ENCODE measurements at places on chromosomes 5 and 9.

DNA sequence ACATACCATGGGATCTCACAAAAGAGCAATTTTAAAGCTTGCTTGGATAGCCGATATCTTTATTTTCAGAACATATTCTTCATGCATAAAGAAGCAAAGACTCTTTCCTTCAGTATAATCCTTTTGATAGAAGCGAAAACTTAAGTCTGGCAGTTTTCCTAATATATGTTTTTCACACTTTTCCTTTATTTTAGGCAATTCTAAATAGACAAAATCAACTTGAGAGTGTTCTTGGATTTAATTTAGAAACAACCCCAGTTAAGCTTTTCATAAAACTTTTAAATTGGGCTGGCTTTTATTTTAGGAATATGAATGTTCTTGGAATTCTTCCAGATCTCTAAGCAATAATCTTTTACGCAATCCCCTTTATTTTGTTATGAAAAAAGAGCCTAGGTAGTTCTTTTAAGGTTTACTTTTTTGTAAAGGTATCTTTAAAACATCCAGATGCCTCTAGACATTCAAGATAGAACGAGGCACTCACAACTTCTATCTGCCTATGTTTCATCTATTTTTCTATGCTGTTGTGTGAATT is 51.5 kb upstream of the HSPB3 start:
- ATAC-seq = no peak

DNA sequence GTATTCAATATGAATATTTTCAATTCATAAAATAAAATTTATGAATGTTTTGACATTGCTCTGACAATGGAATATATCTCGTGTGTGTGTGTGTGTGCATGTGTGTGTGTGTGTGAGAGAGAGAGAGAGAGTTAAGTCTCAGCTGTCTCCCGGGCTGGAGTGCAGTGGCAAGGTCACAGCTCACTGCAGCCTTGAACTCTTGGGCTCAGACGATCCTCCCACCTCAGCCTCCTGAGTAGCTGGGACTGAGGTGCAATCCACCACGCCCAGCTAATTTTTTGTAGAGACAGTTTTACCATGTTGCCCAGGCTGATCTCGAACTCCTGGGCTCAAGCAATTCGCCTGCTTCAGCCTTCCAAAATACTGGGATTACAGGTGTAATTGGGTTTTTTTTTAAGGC is 16.1 kb downstream of the G3BP1 start:
- no peak for ATAC-seq

GRCh38 chr9:129701549-129701948 is 36.1 kb downstream of the PRRX2 start:
- ATAC-seq = no peak

DNA sequence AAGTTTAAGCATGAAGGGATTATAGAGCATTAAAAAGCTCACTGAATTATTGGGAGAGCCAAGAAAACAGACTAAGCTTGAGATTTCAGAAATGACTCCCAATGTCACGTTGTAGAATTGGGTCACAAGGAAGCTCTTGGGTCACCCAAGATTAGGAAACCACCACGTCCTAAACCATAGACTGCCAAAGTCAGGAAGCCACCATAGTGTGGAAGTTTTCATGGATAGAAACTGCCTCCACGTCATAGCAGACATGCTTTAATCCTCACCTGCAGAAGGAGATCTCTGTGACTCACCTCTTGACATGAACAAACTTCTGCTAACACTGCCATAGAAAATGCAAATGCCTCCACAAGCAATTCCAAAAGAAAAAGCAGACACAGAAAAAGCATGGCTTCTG is 106.3 kb downstream of the SLC1A3 start:
- no peak for ATAC-seq

GRCh38 chr5:111820072-111820471 is 63.1 kb upstream of the NREP start:
- no peak for ATAC-seq

DNA sequence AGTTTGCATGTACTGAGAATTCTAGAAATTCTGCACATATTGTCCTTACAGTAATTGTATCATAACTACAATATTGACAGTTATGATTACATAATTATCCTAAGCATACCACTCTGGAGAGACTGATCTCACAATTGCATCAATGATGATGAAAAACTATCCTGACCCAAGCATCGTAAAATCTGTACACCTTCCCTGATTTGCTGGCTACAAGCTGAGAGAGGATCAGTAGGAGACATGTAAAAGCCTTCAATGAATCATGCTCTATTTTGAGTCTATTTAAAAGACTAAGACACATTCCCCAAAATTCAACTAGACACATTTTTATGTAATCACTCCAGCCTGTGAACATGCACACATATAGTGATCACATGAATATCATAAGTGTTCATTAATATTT is 1833.8 kb downstream of the EFNA5 start:
- ATAC-seq = no peak

GRCh38 chr9:136621734-136622093 is 41.0 kb upstream of the EGFL7 start:
- ATAC-seq = no peak

DNA sequence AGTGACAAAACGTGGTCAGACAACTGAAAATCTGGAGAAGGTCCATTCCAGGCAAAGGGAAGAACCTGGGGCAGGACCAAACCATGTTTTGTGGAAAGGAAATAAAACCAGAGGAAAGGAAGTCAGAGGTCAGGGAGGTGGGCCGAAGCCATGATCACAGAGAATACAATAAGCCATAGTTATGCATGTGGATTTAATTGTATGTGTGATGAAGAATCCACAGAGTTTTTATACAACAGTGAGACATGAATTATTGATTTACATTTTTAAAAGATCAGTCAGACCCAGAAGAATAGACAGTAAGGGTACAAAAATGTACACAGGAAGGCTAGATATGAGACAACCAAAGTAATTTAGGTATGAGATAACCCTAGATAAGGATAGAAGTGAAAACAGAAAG is 20.8 kb downstream of the TTC33 start:
- no peak for ATAC-seq

GRCh38 chr5:154107756-154108155 is 69.0 kb downstream of the MFAP3 start:
- no peak for ATAC-seq

GRCh38 chr5:181223729-181224389 is 778 bp downstream of the TRIM41 start:
- peak; percentile 34 for ATAC-seq

GRCh38 chr5:153445875-153446579 is 44.4 kb upstream of the GRIA1 start:
- no peak for ATAC-seq

GRCh38 chr9:90547896-90548295 is 94.7 kb downstream of the DIRAS2 start:
- ATAC-seq = no peak

DNA sequence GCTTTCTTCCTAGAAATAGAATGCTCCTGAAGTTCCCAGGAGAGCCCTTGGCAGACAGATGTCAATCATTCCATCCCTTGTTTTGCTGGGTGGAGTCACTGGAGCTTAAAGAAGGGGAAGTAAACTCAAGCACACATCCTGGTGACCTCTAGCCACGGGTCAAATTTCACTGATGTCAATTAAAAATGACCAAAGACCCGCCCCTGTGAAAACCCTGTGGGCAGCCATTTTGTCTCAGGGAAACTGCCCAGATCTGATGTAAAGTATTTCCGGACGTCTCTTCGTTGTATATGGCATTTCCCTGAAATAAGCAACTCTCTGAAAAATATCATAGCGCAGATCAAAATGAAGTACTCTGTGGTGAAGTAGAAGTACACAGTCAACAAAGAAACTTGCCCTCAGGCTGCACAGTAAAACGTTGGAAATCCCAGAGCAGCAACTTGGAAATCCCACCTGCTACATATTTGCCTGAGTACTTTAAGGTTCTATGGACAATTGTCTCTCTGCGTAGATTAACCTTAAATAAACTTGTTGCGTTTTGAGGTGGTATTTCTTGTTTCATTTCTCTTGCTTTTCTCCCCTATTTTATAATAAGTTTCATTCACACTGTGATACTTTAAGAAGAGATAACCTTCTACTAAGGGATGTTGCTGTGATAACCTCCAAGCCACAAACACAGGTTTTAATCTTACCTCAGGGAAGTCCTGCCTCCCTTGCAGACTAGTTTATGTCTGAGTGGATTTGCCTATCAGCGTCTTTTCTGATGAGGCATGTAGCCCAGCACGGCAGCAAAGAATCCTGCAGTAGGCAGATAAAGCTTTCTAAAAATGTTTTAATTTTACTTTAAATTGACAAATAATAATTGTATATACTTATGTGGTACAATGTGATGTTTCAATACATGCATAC is 60.9 kb upstream of the PIP5K1B start:
- peak; percentile 85 for ATAC-seq

DNA sequence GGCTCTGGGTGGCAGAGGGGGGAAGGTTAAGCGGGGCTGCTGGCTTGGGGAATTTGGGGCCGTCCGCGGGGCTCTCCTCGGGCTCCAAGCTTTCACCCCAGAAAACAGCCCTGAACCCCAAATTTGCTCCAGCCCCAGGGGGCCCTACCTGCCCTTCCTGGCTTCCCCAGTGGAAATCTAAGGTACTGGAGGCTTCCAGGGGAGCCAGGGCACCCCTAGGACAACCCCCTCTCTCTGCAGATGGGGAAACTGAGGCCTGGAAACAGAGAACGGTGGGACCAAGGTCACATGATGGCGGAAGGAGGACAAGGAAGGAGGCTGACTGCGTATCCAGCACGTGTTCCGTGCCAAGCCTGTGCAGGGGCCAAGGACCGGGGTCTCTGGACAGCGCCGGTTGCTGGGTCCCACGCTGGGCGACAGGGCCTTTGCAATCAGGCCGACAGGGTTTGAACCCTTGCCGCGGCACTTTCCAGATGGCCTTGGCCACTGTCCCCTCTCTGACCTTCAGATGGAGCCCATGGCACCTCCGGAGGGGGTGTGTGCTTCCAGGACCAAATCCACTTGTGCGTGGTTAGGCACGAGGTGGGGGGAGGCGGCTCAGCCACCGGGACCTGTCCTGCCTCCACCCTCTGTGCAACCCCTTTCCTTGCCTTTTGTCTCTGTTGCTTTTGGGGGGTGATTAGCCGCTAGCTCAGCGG is 183.1 kb downstream of the C9orf50 start:
- ATAC-seq = no peak

- ATAC-seq = no peak
Observed at GRCh38 chr9:131873891-131874440, 134.1 kb upstream of the RAPGEF1 start.

GRCh38 chr5:10663489-10664179 is 97.4 kb downstream of the DAP start:
- ATAC-seq = no peak

Data from stimulated activated memory B cell treated with anti-CD40 and anti-IgM and Interleukin-4, amounts not matched to agents 10 μg/mL and 1 μg/mL and 100 μg/mL, for 72 hours (primary cell).